Calu3 (cell line): ENCODE measurements at places on chromosomes 7 and 10.

GRCh38 chr10:47182934-47183703 is 116.9 kb upstream of the GDF10 start:
- DNase-seq = no peak

- no peak for DNase-seq
These were observed 357.2 kb downstream of the HPSE2 start for GRCh38 chr10:98878418-98878817.

- no peak for DNase-seq
These were observed 13.7 kb upstream of the ANKRD22 start for GRCh38 chr10:88865281-88865876.

- DNase-seq = peak; percentile 5
These were observed 43.3 kb upstream of the FMC1 start for GRCh38 chr7:139297795-139298194.

GRCh38 chr7:12244129-12244528 is 33.0 kb downstream of the TMEM106B start:
- DNase-seq = peak; percentile 70

DNA sequence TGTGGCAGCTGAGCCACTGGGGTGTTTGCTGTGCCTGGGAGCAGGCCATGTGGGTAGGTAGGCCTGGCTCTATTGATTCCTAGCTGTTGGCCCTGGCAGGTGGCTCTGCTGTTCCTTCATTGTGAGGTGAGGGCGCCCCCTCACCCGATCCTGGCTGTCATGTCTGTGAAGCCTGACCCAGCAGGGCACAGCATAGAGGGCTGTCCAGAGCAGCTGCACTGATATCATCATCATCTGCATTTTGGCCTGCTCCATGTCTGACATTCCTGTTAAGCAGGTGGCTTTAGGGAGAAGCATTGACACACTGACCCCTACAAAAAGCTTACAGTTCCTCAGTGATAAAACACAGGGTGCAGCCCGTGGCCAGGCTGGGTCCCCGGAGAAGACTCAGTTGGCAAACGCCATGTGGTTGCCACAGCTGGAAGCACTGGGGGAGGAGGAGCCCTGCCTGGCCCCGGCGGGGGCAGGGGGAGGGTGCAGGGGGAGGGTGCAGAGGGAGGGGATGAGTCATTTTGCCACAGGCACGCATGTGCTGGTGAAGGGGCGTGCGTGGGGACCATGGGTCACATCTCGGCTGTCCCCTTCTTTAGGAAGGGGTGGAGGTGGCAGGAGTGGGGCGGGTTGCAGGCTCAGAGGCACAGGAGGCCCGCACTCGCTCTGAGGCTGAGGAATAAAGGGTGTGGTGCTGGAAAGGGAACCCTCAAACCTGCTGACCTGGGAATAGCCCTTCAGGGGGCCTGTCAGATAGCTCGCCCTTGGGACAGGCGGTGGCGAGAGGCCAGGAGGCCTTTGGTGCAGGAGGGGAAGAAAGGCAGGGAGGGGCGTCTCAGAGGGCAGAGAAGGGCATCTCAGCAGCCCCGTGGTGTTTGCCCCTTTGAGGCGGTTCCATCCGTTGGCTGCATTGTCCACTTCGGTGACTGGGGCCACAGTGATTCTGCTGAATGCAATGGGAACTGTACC is 31.6 kb downstream of the IKZF1 start:
- DNase-seq = no peak

DNA sequence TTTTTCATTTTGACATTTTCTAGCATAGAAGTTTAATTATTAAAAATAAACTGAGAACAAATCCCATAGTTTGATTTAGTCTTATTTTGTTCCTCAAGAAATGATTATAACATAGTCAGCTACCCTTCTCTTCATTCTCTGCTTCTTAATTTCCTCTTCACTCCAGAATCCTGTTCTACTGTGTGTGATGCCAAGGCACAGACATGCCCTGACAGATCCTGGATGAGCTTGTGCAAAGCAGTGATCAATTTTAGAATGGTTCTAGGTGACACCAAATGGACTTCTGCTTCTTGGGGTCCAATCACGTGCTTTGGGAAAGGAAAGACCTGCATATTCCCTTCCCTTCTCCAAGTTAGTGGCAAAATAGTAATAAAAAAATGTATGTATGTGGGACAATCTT is 665.6 kb downstream of the MAGI2 start:
- DNase-seq = no peak

DNA sequence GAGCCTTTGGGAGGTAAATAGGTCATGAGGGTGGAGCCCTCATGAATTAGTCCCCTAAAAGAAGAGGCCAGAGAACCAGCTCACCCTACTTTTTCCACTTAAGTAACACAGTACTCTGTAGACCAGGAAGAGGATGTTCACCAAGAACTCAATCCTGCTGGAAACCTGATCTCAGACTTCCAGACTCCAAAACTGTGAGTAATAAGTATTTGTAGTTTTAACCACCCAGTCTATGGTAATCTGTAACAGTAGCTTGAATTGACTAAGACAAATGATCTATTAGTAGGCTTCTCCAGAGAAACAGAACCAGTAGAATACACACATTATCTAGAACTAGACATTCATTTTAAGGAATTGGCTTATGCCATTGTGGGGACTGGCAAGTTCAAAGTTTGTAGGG is 51.5 kb downstream of the ANKMY2 start:
- DNase-seq = no peak

- no peak for DNase-seq
These were observed 764 bp upstream of the TCF7L2 start for GRCh38 chr10:112949143-112949823.

GRCh38 chr10:34707656-34708055 is 107.4 kb downstream of the PARD3 start:
- no peak for DNase-seq

DNA sequence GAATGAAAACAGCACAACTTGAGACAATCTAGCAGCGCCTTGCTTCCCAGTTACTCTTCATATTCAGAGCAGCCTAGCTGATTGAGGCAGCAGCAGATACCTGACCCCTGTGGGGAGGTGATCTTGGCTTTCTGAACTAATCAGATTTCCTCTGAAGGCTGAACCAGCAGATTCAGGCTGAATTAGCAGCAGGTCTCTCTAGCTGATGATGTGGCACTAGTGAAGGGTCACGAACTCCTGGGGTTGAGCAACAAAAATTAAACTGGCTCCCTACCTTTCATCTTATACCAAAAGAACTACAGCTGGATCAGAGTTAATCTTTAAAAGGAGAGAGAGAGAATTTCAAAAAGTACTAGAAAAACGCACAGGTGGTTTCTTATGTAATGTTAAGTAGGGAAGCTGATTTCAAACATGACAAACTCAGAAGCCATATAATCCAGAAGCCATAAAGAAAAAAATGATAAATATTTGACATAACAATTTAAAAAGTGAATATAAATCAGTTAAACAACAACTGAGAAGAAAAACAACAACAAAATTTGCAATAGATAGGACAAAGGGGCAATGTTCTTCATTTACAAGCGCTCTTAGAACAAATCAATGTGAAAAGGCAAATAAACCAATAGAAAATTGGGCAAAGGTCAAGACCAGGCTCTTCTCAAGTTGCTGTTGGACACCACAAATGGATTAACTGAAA is 13.5 kb downstream of the SLC25A13 start:
- DNase-seq = no peak

DNA sequence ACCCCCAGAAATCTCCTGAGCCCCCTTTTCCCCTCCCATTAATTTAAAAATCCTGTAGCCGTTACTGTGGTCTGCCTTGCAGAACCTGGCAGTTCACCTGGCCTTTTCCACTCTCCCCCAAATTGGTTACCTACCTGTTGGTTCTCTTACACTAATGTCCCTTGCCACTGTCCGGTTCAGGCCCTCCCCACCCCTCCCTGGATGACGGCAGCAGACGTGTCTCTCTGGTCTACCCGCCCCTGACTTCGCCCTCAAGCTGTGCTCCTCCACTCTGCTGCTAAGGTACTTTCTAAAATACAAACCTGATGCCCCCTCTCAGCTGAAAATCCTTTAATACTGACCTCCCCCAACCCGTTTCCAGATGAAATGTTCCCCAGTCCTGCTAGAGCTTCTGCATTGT is 15.6 kb upstream of the SH3PXD2A start:
- DNase-seq = no peak

GRCh38 chr10:118850418-118851061 is 95.8 kb upstream of the CACUL1 start:
- peak; percentile 74 for DNase-seq

DNA sequence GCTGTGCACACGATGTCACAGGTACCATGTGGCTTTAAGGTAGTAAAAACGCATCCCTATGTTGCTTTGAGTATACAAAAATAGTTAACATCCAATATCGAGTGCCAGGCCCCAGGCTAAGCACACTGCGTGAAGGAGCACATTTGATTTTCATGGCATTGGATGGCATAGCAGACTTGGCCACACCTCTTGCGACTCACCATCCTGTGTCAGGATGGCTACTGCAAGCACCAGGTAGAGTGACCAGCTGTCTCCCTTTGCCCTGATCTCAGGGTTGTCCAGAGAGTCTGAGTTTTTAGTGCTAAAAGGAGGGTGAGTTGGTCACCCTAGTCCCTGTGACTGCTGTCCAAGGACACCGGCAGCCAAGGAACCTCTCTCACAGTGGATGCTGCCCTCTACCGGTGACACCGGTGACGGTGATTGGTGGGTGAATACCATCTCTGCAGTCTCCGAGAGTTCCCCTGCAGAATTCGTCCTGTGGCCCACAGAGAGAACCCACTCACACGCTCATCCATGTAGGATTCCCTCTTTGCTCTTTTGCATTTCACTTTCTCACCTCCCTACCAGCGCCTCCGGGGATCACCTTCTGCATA is 76.1 kb downstream of the BICC1 start:
- DNase-seq = peak; percentile 19

- no peak for DNase-seq
These were observed 3.4 kb upstream of the LARP4B start for GRCh38 chr10:934746-935406.

- DNase-seq = no peak
These were observed 16.1 kb upstream of the DMBT1 start for GRCh38 chr10:122544493-122544892.

GRCh38 chr7:12761111-12761510 is 73.7 kb downstream of the ARL4A start:
- no peak for DNase-seq

DNA sequence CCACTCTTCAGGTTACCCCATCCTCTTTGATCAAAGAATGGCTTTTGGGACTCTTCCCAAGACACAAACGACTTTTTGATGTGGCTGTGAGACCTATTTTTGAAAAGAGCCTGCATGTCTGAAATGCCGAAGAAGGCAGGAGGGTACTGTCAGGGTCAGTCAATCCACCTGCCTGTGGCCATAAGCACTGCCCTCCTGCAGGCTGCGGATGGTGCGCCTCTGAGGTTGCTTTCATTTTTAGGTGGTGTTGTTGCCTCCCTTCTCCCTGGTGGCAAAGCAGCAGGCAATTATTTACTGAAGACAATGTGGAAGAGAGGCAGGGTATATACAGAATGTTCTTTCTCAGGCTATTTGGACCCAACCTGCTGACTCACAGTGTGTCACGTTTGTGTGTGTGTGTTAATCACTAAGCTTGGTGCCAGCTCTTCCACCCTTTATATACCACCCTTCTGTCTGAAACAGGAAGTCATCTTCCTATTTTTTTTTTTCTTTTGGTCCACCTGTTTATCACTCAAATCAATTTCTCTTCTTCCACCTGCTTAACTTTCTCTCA is 1421.2 kb upstream of the CELF2 start:
- no peak for DNase-seq

GRCh38 chr10:133441780-133442179 is 12.0 kb upstream of the SCART1 start:
- DNase-seq = no peak

GRCh38 chr7:26924149-26924767 is 59.9 kb upstream of the SKAP2 start:
- DNase-seq = no peak

GRCh38 chr7:30846378-30846777 is 65.3 kb upstream of the AQP1 start:
- peak; percentile 92 for DNase-seq

DNA sequence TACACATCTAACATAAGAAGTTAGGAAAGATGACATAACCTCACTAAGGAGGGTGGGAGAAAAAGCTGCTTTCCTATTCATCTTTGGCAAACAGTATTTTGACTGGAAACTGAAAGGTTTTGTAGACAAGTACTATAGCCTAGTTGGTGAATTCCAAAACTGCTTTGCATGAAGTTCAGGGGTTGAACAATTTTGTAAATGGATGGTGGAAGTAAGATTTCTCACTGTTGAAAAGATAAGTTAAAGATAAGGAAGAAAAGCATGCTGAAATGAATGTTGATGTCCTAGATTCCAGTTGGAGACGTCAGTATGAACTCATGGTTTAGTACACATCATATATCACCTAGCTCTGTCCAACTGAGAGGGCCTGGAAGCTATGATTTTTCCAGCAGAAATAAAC is 159.1 kb upstream of the FEZF1 start:
- DNase-seq = no peak

GRCh38 chr7:1065585-1066241 is 21.4 kb downstream of the GPR146 start:
- peak; percentile 96 for DNase-seq

GRCh38 chr10:131419797-131420196 is 108.3 kb upstream of the TCERG1L start:
- no peak for DNase-seq

DNA sequence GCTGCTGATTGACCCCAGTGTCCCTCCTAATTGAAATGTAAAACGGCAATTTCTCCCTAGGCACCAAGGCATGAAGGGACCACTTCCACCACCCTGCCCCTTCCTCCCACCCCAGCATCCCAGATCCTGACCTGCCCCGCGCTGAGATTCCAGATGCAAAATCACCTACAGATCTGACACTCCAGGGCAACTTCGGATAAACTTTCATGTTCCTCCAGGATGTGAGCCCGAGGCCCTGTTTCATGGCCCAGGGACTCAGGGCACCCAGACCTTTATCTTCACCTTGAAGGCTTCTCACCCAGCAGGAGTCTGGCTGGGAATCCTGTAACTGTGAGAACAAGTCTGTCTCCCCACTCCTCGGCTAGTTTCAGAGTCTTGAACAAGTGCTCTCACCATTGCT is 361.8 kb downstream of the PLXNA4 start:
- no peak for DNase-seq

GRCh38 chr10:22631185-22631584 is 83.2 kb downstream of the PIP4K2A start:
- no peak for DNase-seq

DNA sequence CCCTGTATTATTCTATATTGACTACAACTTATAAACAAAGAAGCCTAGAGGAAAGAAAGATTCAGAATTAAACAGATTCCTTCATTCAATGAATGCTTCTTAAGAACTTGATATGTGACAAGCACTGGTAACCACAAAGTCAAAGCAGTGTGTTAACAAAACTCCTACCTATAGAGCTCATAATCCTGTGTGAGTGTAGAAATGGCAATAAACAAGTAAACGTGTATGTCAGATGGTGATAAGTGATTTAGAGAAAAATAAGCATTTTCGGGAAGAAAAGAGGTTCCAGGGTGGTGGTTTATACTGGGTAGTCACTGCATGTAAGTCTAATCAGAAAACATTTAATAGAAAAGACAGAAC is 141.3 kb downstream of the JMJD1C start:
- DNase-seq = no peak

DNA sequence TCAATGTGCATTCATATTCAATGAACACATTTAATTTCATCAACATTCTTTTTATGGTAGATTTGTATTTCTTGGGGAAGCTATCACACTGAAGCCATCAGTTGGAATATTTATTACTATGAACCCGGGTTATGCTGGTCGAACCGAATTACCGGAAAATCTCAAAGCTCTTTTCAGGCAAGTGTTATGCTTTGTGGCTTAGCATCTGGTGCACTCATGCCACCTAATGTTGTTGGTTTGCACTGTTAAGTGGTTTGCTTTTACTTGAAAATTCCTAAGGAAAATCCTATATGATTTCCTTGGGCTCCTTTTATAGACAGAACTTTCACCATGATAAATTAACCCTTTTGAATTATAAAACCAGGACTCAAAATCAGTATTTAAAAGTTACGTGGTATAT is 147.9 kb downstream of the DNAH11 start:
- no peak for DNase-seq

- no peak for DNase-seq
These were observed 182.8 kb downstream of the SH2D4B start for GRCh38 chr10:80720549-80720948.
